GM23248 (cell line): ENCODE measurements at places on chromosomes 6 and 20.

GRCh38 chr20:5880326-5880725 is 70.0 kb downstream of the TRMT6 start:
- DNase-seq = no peak

GRCh38 chr6:79188885-79189480 is 45.5 kb downstream of the HMGN3 start:
- DNase-seq = peak; percentile 3

DNA sequence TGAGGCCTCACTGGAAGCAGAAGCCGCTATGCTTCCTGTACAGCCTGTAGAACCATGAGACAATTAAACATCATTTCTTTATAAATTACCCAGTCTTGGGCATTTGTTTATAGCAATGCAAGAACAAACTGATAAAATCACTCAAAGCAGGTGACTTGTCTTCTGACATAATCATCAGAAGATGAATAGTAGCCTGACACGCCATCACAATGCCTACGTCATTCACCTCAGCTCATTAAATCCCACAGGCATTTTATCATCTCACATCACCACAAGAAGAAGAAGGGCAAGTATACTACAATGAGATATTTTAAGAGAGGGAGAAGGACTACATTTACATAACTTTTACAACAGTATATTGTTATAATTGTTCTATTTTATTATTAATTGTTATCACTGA is 3.1 kb upstream of the CAP2 start:
- no peak for DNase-seq

DNA sequence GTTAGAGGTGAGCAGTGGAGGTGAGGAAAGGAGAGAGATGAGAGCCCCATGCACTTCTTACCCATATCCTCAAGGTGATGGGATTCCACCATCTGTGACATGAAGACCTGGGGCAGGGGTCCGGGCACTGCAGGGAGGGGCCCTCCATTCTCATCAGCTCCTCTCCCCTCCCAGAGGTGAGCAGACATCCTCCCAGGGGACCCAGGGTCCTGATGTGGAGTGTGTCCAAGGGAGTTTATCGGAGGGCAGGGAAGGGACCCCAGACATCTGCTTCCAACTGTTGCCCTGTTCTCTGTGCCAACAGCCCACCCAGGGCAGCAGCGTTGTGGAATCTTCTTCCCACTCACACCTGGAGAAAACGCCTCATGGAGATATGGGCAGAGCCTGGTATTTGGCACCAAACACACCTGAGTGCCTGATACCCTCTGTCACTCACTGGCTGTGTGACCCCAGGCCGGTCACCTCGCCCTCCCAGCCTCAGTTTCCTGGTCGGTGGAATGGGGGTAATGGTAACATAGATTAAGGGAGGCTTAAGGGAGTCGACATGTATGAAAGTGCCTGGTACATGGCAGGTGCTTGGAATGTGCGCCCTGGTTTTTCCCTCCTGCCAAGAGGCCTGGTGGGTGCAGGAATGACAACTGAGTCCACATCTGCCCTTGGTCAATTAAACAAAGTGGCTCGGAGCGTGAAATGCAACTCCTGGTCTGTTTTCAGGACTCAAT is 227.9 kb downstream of the PREX1 start:
- DNase-seq = no peak

DNA sequence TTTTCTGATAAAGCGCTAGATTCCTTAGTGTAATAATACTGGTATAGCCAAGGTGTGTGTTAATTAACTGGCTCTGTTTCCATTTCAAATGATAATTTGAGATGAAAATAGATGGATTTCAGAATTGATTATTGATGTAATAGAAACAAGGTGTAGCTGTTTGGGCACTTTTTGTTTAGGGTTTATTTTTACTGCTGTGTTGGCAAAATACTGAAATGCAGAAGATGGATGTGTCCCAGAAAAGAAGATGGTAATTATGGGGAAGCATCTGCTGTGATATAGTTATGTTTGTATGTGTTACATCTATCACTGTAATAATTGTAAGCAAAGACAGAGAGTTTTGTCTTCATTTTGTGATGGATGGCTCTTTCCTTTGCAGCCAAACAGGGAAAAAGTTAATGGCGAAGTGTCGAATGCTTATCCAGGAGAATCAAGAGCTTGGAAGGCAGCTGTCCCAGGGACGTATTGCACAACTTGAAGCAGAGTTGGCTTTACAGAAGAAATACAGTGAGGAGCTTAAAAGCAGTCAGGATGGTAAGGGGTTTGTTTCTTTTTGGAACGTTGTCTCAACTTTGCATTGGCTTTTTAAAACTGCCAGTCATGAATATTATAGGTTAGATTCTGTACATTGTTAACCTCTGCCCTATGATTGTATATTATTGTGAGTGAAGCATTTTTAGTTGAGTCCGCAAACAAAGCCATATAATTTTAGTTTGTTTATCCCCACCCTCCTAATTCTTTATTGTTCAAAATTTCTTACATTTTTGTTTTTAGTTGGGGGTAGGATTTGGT is 8.6 kb upstream of the ACAT2 start:
- DNase-seq = no peak

DNA sequence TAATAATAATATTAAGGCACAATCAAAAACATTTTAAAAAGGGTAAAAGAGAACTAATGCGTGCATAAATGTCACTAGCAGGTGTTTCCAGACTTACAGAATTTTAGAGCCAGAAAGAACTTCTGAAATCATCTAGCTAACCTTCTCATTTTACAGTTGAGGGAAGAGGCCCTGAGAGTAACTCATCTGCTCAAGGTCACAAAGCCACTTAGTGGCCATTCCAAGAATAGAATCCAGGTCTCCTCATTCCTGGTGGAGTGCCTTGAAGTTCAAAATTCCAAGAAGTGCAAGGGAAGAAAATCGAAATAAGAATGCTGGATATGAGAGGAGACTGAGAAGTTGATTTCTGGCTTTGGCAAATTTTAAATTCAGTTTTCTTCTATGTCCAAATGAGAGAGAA is 3.2 kb upstream of the KIAA0408 start:
- peak; percentile 18 for DNase-seq

DNA sequence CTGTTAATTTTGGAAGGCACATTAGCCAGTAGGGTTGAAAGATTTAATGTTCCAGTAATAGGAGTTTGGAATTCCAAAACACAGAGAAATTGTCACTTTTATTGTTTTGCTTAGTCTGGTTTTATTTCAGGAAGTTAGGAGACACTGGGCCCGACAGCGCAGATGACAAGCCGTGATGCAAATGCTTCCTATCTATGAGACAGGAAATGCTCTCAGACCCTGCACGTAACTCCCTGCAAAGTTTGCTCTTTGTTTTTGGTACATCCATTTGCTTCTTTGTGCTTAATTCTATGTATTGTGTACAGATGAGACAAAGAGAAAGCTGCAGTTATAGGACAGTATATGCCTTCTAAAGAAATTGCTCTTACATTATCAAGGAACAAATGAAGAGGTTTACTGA is 201.6 kb upstream of the SGK1 start:
- DNase-seq = no peak

- DNase-seq = no peak
Measured at GRCh38 chr20:58886546-58886945, 34.0 kb downstream of the GNAS start.

DNA sequence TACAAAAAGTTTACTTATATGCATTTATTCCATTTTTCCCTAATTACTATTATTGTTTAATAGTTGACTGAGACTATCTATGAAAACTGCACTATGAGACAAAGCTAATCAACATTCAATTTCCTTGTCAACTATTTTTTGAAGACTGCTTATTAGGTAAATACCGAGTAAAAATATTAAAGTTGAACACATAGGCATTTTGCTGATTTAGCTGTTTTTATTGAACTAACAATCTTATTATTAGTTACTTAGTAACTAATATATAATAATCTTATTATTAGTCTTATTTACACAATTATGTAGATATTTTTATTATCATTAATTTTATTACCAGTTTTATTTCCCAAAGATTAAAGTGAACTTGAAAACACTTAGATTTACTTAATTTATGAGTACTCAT is 728.8 kb downstream of the TENT5A start:
- no peak for DNase-seq

DNA sequence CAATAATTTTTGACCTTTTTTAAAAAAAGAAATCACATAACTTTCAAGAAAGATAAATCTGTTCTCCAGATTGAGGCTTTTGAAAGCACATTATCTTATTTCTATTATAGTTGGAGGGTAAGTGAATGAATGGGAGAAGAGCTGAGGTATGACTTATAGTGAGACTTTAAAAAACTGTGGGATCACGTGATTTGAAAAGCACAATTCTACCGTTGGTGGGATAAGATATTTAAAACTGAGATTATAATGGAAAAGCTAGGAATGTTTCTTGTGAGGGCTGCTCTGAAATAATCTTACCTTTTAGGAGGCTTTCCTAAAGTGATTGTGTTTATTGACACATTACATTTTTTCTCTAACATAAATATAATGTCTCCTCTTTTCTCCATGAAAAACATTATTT is 9.5 kb upstream of the OPN5 start:
- no peak for DNase-seq

- no peak for DNase-seq
Measured at GRCh38 chr20:61310954-61311353, 58.9 kb downstream of the CDH4 start.

GRCh38 chr20:33507461-33507860 is 17.6 kb downstream of the CBFA2T2 start:
- no peak for DNase-seq

DNA sequence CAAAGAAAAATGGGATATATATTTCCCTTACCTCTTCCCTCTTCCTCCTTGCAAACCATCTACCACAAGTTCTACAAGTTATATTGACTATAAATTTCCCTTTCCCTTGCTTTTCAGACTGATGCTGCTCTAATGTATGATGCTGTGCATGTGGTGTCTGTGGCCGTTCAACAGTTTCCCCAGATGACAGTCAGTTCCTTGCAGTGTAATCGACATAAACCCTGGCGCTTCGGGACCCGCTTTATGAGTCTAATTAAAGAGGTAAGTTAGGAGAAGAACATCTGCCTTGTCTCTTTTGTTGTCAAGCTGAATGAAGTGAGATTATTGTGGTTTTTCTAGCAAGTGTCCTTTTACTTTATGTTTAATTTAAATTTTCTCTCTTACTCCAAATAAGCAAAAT is 406.0 kb downstream of the GRIK2 start:
- no peak for DNase-seq

DNA sequence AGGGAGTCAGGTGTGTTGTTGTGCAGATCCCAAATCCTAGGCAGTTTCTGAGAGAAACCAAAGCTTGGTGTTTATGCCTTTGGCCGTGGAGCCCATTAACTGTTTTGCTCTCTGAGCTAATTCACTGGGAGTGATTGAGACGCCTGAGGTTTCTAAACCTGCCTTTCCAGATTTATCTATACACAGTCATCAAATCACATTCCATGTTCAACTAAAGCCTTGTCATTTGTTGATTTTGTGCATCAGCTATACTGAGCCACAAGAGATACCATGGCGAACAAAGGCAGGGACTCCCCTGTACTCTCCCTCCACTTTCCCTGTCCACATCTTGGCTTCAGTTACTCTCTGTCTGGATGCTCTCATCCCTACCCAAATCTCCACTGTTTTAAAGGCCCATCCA is 229.7 kb upstream of the PMEPA1 start:
- DNase-seq = no peak

- no peak for DNase-seq
Measured at GRCh38 chr6:68652117-68652536, 17.0 kb downstream of the ADGRB3 start.

DNA sequence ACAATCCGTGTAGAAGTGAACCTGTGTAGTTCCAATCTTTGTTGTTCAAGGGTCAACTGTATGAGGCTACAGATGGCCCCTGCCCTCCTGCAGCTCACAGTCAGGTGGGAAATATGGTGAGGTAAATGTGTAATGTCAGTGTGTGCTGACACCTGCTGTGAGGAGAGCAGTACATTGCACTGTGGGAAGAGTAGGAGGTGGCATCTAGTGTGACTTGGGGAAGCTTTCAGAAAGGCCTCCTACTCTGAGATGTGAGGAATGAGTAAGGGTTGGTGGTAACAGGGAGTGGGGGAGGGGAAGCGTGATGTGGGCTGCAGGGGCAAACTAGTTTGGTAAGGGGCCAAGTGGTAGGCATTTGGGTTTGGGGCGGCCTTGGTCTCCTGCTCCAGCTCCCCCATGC is 188.8 kb downstream of the FARS2 start:
- DNase-seq = no peak

DNA sequence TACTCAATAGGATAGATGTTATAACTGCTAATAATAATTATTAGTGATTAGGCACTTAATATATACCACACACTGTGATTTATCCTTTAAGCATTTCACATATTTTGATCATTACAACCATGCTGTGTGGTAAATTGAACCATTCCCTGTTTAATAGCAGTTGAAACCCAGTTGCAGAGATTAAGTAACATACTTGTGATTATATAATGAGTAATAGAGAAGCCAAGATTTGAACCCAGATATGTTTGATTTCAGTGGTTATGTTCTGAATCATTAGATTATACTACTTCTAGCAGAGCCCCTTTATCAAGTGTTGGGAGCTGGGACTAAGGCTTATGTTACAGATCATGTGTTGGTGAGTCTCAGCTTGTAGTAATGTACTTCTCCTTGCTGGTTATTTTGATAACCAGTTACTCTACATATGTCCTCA is 44.1 kb downstream of the STK4 start:
- peak; percentile 77 for DNase-seq

DNA sequence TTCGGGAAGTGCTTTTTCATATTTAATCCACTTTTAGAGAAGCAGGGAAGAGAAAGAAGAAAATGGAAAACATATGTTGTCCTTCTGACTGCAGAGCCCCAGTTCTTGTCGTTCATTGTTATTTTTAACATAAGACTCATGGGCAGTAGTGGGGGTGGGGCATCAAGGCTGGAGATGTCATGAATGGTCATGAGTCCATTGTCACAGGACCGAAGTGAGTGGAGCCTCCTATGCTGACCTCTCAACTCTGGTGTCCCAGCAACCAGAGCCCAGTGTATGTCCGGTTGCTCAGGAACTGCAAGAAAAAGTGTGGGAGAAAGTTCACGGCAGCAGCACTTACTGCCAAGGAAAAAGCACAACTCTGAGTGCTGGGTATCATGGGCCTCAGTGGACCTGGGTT is 108.6 kb downstream of the BANF2 start:
- peak; percentile 74 for DNase-seq

- DNase-seq = no peak
Measured at GRCh38 chr20:48615871-48616270, 211.9 kb downstream of the PREX1 start.

GRCh38 chr6:139708337-139709199 is 334.1 kb upstream of the CITED2 start:
- DNase-seq = peak; percentile 85

- DNase-seq = no peak
Measured at GRCh38 chr6:141165002-141165665, 967.6 kb upstream of the GJE1 start.

- no peak for DNase-seq
Measured at GRCh38 chr6:162733489-162733888, 5.7 kb downstream of the PACRG start.
